ENCODE measurements at places on chromosomes 11 and 22. TPM values are rescaled to one million over a fixed set of nuclear protein-coding genes. Genes with fewer than 3 reads are reported as not detected.

- no peaks in the 10 kb centered on the region for H3K36me3 ChIP-seq
- H3K4me1 ChIP-seq = peaks cover 10% of the 10 kb centered on the region
- DNase-seq = no peak
- no peak overlapping the region for H3K4me3 ChIP-seq
- H3K27me3 ChIP-seq = no peaks in the 10 kb centered on the region
These were observed 94.2 kb upstream of the RTL6 start for GRCh38 chr22:44592126-44592823.

CYTH4 gene
- 16.2 TPM for total RNA-seq

DNA sequence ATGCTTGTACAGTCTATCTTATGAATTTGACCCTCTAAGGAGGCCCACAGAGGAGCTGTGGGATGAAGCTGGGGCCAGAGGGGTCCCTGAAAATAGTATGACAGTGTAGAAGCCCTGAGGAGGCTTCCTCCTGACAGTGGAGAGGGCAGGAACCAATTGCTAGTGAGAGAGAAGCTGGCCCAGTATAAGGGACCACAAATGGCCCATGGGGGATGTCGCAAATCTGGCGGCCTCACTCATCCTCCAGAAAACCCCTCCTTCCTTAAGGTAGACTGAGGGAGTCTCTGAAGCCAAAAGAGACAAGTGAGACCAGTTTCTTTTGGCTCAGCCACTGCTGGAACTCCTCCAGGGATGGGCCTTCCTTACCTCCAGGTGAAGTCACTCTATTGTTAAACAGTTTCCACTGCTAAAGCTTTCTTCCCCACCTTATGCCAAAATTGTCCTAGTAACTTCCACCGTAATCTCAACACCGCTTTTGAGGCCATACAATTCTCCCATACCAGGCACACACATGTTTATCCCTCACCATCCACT, 17.8 kb upstream of the CASTOR1 start:
- no peak overlapping the region for H3K4me3 ChIP-seq
- no peak for DNase-seq
- no peaks in the 10 kb centered on the region for H3K27me3 ChIP-seq
- H3K36me3 ChIP-seq = no peaks in the 10 kb centered on the region

RIMBP3C gene
- total RNA-seq = not detected

SMC1B gene
- total RNA-seq = not detected

HEPACAM gene
- 3.4 TPM for total RNA-seq

- no peaks in the 10 kb centered on the region for H3K27me3 ChIP-seq
- DNase-seq = no peak
- H3K4me1 ChIP-seq = no peaks in the 10 kb centered on the region
- no peak overlapping the region for H3K27ac ChIP-seq
- H3K4me3 ChIP-seq = no peak overlapping the region
These were observed 116.3 kb downstream of the CCDC81 start for GRCh38 chr11:86491027-86491426.

DNA sequence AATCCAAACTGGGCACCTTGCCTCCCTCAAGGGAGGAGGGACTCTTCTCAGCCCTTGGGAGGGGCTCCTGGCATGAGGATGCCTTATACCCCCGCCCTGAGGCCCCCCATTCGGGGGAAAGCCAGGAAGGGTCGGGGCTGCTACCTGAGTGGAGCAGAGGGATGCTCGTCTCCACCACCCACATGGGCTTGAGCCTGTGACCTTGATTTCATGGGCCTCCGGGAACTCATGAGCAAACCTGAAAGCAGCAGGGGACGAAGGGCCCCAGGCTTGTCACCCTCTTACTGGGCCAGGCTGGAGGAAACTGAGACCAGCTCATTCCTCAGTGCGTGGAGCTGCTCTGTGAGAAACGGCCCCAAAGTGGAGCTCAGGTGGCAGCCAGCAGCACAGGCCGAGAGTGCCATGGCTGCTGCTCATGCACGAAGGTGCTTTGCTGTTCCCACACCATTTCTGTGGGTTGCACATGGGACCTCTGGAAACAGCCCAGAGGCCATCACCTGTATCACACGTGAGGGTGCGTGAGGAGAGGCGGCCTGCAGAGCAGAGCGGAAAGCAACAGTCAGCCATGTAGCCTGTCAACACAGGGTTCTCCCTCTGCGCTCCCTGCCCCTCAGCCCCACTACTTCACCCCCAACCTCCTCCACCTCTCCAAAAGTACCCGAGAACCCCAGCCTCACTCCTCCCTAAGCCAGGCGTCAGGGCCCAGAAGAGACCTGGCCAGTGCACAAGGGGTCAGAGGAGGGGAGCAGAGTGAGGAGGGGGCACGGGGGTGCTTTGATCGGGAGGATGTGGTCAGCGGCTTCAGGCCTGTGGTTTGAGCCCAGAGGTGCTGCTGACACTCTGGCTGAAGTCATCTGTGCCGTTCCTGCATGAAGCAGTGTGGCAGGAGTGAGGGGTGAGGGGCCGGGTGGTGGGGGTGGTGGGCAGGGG, 14.1 kb upstream of the IL2RB start:
- DNase-seq = no peak
- H3K4me1 ChIP-seq = peaks cover 14% of the 10 kb centered on the region
- no peak overlapping the region for H3K4me3 ChIP-seq
